ENCODE measurements at places on chromosomes 3 and 15.

GRCh38 chr3:31186041-31186440, 291.6 kb upstream of the GADL1 start:
- DNase-seq: no peak

DNA sequence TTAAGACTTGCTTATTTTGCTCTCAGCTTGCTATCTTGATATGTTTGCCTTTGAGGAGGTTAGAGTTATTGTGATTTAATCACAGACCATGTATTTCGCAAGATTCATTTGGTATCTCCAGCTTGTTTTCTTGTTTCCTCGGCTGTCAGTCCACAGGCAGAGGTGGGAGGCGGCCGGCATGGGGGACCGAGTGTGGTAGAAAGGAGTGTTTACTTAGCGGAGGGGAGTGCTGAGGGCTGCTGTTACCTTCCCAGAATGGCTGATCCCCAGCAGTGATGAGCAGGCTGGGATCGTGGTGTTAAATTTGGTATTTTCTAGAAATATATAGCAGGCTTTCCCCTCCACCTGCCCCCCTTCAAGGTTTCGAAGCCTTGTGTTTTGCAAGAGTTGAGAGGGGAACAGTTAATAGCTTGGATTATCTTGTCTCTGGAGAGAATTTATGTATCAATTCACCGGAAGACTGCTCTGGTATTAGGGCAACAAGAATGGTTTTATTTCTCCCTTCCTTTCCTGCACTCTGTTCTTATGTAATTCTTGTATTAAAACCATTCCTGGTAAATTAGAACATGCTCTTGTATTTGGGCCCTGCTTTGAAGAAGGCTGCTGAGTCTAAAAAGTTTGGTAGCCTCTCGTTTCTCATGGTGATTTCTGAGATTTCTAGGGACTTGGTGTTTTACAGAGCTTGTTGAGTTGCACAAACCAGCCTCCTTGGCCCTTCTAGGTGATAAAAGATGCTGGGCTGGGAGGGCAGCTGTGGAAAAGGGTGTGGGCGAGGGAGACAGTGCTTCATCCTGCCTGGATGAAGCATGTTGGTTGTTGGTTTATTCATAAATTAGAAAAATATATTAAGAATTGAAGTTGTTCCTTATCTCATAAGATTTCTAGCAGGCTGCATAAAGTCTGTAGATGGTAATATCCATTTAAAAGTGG, 151.4 kb downstream of the IGF1R start:
- DNase-seq: no peak

DNA sequence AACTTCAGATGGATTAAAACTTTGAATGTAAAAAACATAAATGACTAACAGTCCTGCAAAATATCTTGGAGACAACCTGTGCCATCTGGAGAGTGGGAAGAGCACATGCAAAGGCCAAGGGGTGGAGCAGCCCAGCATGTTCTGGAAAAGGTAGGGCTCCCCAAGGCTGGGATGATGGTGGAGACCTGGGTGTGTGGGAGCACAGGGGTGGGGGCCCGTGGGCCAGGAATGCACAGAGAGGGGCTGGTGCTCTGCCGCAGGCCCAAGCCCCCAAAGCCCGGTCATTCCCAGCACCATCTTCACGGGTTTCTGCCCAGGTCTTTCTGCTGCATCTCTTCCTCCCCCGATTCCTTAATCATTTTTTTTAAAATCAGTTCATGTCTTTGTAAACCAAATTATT, 9.7 kb upstream of the GATA2 start:
- DNase-seq: no peak

DNA sequence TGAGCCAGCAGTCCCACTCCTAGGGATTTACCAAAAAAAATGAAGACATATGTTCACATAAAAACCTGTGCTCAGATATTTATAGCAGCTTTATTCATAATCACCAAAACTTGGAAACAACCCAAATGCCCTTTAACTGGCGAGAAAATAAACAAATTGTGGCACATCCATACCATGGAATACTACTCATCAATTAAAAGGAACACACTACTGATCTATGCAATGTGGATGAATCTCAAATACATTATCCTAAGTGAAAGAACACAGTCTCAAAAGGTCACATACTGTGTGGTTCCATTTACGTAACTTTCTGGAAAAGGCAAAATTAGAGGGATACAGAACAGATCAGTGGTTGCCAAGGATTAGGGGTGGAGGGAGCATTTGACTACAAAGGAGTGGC, 394.5 kb downstream of the SHQ1 start:
- DNase-seq: no peak

GRCh38 chr3:124920718-124921117, 13.8 kb downstream of the MUC13 start:
- DNase-seq: no peak

DNA sequence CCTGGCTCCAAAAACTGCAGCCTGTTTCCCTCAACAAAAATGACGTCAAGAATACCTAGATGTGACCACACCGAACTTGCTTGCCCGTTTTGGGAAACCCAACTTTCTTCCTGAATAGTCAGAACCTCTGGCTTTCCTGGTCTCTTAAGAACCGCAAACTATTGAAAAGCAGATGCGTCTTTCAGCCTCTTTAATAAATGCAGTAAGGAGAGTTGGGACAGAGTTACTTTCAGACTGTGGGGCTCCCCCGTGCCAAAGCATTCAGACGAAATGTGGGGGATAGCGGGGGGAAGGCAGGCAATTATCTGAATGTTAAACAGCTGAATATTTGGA, 1.2 kb upstream of the PROK2 start:
- no peak for DNase-seq

- no peak for DNase-seq
Measured at GRCh38 chr3:155859859-155860258, 5.6 kb upstream of the SLC33A1 start.

GRCh38 chr15:45371546-45371945, 6.8 kb downstream of the GATM start:
- DNase-seq: no peak

GRCh38 chr3:31399271-31399670, 133.5 kb upstream of the STT3B start:
- DNase-seq: no peak

DNA sequence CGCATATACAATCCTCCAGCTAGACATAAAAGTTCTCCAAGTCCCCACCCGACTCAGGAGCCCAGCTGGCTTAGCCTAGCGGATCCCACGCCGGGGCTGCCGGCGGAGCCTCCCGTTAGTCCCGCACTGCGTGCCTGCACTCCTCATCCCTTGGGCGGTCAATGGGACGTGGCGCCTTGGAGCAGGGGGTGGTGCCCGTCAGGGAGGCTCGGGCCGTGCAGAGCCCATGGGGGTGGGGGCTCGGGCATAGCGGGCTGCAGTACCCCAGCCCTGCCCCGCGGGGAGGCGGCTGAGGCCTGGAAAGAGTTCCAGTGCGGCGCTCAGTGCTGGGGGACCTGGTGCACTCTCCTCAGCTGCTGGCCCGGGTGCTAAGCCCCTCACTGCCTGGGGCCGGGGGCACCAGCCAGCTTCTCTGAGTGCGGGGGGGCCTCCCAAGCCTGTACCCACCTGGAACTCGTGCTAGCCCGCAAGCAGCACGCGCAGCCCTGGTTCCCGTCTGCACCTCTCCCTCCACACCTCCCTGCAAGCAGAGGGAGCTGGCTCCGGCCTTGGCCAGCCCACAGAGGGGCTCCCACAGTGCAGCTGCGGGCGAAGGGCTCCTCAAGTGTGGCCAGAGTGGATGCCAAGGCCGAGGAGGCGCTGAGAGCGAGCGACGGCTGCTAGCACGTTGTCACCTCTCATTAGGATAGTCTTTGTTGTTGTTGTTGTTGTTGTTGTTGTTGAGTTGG, 12.2 kb upstream of the CCDC50 start:
- DNase-seq: no peak

GRCh38 chr3:119808843-119809242, 26.9 kb downstream of the NR1I2 start:
- no peak for DNase-seq

- no peak for DNase-seq
Measured at GRCh38 chr3:71436337-71436736, 147.2 kb downstream of the FOXP1 start.

GRCh38 chr3:183331498-183331897, 78.4 kb downstream of the B3GNT5 start:
- no peak for DNase-seq

DNA sequence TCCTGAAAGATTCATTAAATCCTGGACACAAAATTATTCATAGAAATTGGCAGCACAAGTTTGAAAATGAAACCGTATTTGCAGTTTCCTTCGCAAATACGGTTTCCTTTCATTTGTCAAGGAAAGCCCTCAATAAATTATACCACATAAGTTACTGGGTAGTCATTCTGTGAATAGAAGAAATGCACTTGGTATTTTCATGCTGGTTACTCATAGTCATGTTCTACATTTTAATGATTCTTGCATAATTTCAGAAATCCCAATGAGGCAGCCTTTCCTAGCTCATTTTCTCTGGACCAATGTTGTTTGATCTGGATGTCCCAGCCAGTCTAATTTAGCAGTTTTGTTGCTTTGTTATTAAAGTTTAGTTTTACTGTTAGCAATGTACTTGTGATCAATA, 43.2 kb downstream of the MINAR1 start:
- DNase-seq: no peak

DNA sequence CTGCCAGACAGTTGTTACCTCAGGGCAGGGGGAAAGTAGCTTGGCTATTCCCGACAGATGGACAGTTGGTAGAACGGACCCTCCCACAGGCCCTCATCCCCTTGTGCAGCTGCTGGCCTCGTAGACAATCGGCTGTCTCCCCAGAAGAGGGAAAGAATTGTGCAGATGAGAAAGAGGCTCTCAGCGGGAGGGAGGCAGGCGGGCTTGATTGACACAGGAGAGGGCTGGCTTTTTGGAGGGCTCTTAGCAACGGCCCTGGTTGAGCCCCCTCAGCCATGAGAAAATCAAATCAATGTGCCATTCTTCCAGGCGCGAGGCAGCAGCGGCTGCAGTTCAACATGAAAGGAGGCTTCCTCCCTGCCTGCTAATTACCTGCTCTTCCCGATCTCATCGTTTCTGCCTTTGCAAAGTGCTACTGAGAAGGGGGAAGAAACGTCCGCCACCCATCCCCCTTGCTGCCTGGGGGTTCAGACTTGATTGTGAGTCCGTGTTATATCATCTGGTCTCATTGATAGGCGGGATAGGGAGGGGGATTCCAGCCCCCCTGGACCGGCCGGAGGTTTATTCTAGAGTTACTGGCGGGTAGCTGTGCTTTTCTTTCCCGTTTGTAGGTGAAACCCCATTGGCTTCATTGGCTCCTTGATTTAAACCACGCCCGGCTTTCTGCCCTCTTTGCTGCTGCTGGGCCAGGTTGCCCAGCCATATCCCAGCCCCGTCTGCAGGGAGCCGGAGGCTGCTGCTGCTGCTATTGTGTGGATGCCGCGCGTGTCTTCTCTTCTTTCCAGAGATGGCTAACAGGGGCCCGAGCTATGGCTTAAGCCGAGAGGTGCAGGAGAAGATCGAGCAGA, at the start of gene TAGLN3:
Gene TAGLN3, plus strand, starts transcription at position 287 of the 848 bp plus-strand sequence. Its CDS starts 501 bp downstream, at position 788.
- DNase-seq: no peak

DNA sequence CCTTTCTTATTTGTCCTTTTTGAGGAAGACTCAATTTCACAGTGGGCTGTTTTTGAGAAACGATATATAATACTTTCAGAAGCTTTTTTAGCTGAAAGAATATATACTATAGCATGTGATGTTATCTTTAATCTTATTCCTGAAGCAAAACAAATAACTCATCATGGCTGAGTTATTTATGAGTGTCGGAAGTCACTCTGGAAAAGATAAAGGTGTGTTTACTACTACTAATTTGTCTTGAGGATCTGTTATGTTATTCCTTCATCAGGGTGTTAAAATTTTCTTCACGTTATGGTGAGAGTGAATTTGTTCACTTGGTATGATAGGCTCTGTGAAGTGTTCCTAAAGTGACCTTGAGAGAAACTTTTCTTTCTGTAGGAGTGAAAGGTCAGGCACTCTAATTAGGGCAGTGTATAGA, 4.7 kb downstream of the TCF12 start:
- no peak for DNase-seq
